ENCODE measurements at places on chromosomes 2 and 18. TPM values are rescaled to one million over a fixed set of nuclear protein-coding genes. Genes with fewer than 3 reads are reported as not detected.

The FIGN gene
- 6.1 TPM for total RNA-seq

The C1GALT1C1L gene
- 1.1 TPM for total RNA-seq

The HAUS1 gene
- 22.0 TPM for total RNA-seq

The TMEM247 gene
- total RNA-seq: not detected

The RFTN2 gene
- total RNA-seq: 12.9 TPM

The EFHD1 gene
- total RNA-seq: 30.4 TPM

The TXNDC2 gene
- not detected for total RNA-seq

The ZNF892 gene
- total RNA-seq: 10.2 TPM

The POTEI gene
- total RNA-seq: 0.06 TPM

The ERBB4 gene
- total RNA-seq: 104 TPM

The NPPC gene
- total RNA-seq: 3.2 TPM

The BMP10 gene
- not detected for total RNA-seq

The DYNAP gene
- not detected for total RNA-seq

The NETO1 gene
- total RNA-seq: 0.29 TPM

The RHBDD1 gene
- 48.9 TPM for total RNA-seq

The TDRD15 gene
- 0.06 TPM for total RNA-seq

The MFSD2B gene
- total RNA-seq: 2.2 TPM

The GPC1 gene
- total RNA-seq: 42.0 TPM

The IL36B gene
- total RNA-seq: not detected

The AMER3 gene
- total RNA-seq: 0.23 TPM

The ITGB6 gene
- 21.3 TPM for total RNA-seq

The DNPEP gene
- 64.8 TPM for total RNA-seq

The POTEJ gene
- total RNA-seq: 0.12 TPM

The PLGLB2 gene
- 2.6 TPM for total RNA-seq

The CCDC68 gene
- 9.3 TPM for total RNA-seq

The PROC gene
- 4.1 TPM for total RNA-seq

The CLIP4 gene
- total RNA-seq: 24.2 TPM

The MARCO gene
- total RNA-seq: 1.3 TPM

The UBXN4 gene
- total RNA-seq: 68.8 TPM

The HOXD13 gene
- 0.06 TPM for total RNA-seq

The MOCOS gene
- total RNA-seq: 0.53 TPM

The CLK1 gene
- 209 TPM for total RNA-seq

The STARD6 gene
- total RNA-seq: not detected

The GRB14 gene
- 19.0 TPM for total RNA-seq

The NTSR2 gene
- total RNA-seq: not detected

The ZNF519 gene
- total RNA-seq: 12.6 TPM

The SPATS2L gene
- total RNA-seq: 66.2 TPM

The WDR33 gene
- total RNA-seq: 51.6 TPM

The IGFBP2 gene
- 281 TPM for total RNA-seq

The ABHD1 gene
- 0.47 TPM for total RNA-seq

The GRHL1 gene
- total RNA-seq: 5.4 TPM
